ENCODE measurements at places on chromosomes 4 and X. TPM values are rescaled to one million over a fixed set of nuclear protein-coding genes. Genes with fewer than 3 reads are reported as not detected.

DNA sequence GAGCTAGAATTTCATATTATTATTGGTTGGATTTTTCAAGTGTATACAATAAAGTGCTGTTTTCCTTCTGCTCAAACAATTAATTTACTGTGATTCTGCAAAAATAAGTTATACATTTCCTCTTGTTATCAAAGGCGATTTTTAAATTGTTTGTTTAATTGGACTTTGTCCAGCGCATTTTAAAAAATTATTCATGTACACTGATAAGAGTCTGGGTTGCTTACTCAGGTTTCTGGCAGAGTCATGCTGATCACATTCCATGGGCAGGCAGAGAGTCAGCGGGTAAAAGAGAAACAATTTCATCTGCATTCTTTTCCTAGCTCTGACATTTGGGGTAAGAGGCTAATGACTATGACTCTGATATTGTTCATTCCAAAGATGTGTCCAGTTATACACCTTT lies 8.9 kb downstream of the FAT4 start:
- DNase-seq: no peak

DNA sequence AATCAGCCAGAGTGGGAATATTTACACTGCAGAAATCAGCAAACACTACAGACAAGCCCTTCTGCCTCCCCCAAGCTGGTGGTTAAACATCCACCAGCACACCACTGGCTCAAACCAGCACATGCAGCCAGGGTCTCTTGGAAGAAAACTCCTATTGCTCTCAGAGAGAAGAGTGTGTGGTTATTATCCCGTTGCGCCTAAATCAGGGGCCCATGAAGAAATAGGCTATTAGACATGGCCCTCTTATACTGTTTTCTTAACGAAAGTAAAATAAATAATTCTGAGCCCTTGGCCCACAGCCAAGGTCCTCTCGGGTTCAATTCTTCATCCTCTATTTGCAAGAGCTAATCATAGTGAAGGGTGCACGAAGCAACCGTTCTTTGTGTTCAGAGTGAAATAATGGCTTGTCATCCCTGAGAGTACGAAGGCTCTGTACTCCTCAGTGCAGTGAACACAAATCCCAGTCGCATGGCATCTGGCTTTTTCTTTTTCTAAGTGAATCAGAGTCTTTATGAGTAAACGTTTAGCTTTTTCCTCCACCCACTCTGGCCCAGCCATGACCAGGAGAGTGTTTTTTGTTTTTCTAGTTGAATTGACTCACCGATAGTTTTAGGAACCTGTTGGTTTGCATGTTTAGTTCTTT lies 33.4 kb upstream of the RBM47 start:
- no peak for DNase-seq

DNA sequence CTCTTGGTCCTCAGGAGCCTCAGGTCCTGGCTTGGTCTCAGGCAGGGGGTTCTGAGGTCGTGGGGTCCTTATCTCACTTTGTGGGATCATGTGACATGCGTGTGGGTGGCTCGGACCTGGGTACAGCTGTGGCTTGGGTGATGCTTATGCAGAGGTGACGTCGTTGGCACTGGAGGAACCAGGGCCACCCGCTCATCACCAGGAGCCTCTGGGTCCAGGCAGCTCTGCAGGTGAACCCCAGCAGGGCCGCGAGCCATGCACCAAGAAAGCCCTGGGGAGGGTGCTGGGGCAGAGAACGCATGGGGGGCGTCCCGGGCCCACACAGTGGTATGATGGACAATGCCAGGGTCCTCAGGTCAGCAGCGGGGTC lies 8.7 kb downstream of the ATP5ME start:
- no peak for DNase-seq

The KCTD8 gene
- total RNA-seq: not detected
